ENCODE measurements at places on chromosomes 7 and 10. TPM values are rescaled to one million over a fixed set of nuclear protein-coding genes. Genes with fewer than 3 reads are reported as not detected.

DNA sequence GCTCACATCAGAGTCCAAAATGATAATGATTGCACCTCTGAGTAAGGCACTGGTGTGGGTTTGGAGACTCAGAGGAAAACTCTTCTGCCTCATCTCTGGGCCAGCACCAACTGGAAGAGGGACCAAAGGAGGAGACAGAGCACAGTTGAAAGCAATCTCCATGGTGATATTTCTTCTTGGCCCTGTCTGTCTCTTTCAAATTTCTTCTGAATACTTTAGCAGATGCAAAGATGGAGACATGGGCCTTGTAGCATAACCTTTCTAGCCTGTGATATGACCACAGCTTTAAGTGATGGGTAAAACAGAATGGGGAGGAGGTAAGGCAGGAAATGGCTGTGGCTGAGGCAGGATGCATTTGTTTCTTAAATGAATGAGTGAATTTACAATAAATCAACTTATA lies 12.2 kb upstream of the GIMAP7 start:
- H3K27me3 ChIP-seq = no peaks in the 10 kb centered on the region
- DNase-seq = no peak
- no peaks in the 10 kb centered on the region for H3K36me3 ChIP-seq
- no peaks in the 10 kb centered on the region for H3K4me1 ChIP-seq

DNA sequence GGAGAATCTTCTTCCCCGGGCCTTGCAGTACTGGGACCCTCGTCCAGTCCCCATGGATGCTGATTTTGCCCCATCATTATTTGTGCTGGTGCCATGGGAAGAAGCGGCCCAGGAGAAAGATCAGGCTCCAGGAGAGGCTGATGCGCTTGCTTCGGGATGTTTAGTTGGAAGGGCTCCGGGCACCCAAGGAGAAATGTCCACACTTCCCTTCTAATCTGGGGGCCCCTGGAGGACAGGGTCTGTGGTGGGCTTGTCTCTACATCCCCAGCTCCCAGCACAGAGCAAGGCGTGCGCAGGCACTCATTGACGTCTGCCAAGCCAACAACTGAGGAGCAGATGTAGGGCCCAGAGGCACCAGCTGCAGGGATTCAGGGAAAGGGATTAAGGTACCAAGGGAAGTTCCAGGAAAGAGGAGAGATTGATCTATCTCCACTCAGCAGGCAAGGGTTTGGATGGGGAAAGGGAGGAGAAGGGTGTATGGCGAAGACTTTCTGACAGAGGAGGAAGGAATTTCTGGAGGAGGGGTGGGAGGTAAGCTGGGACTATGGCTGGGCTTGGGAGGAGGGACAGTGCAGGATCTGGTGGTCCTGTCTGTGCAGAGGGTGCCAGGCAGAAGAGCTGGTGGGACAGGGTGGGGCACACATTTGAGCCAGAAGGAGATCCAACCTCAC lies 38.7 kb upstream of the LEP start:
- no peak for DNase-seq
- H3K4me1 ChIP-seq = no peaks in the 10 kb centered on the region
- no peaks in the 10 kb centered on the region for H3K27me3 ChIP-seq
- H3K4me3 ChIP-seq = no peak overlapping the region
- H3K36me3 ChIP-seq = no peaks in the 10 kb centered on the region
- no peak overlapping the region for H3K27ac ChIP-seq

DNA sequence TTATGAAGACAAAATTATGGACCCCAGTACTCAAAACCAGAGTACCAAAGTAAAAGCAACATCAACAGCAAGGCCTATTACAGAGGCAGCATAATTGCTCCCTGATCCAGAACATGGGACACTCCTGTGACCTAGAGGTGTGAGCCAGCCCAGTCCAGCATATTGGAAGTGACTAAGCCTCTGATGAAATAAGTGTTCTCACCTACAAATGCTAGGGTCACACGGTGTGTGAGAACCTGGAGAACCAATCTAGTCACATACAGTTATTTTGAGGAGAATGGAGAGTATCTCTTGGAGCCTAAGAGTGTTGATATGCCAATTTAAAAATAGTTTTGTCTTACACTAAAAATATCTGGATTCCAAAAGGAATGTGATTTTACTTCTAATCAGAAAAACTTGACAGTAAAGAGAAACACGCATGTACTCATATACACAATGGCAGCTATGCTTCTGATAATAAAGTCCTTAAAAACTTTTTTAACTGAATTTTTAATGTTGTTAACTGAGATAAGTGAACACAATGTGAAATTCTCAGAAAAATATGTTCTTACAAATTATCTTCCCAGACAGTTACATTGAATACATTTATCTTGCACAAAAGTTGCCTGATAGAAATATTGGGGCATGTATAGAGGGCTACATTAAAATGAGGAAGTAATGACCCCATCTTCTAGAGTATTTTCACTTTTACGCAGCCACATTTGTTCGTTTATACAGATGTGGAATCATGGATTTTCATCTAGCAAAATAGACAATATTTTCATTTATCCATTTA lies 56.8 kb upstream of the CD36 start:
- no peaks in the 10 kb centered on the region for H3K36me3 ChIP-seq
- no peak for DNase-seq
- H3K4me1 ChIP-seq = no peaks in the 10 kb centered on the region
- H3K27me3 ChIP-seq = no peaks in the 10 kb centered on the region

- no peaks in the 10 kb centered on the region for H3K36me3 ChIP-seq
- no peaks in the 10 kb centered on the region for H3K4me1 ChIP-seq
- peak overlapping the region; percentile 77 for H3K4me3 ChIP-seq
- peak; percentile 61 for DNase-seq
- no peaks in the 10 kb centered on the region for H3K27me3 ChIP-seq
- peak overlapping the region; percentile 84 for H3K27ac ChIP-seq
Observed at GRCh38 chr10:86400705-86401587, 34.4 kb upstream of the GRID1 start.

DNA sequence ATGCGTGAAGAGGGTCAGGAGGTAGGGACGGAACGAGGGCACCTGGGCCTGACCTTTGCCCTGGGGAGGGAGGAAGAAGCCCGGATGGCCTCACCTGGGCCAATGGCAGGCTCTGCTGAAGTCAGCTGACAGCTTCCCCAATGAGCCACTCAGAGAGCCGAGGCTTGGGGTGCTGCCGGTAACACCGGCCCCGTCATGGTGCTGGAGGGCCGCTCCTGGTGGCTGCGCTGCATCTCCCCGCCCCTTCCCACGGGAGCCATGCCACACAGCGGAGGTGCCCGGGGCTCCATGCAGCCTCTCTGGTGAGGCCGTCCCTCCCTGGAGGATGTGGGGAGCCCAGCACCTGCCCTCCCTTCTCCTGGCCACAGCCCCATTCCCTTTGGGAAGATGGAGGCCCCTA lies 17.6 kb upstream of the MICALL2 start:
- H3K36me3 ChIP-seq = peaks cover 6% of the 10 kb centered on the region
- no peak for DNase-seq
- peaks cover 6% of the 10 kb centered on the region for H3K4me1 ChIP-seq
- no peaks in the 10 kb centered on the region for H3K27me3 ChIP-seq

DNA sequence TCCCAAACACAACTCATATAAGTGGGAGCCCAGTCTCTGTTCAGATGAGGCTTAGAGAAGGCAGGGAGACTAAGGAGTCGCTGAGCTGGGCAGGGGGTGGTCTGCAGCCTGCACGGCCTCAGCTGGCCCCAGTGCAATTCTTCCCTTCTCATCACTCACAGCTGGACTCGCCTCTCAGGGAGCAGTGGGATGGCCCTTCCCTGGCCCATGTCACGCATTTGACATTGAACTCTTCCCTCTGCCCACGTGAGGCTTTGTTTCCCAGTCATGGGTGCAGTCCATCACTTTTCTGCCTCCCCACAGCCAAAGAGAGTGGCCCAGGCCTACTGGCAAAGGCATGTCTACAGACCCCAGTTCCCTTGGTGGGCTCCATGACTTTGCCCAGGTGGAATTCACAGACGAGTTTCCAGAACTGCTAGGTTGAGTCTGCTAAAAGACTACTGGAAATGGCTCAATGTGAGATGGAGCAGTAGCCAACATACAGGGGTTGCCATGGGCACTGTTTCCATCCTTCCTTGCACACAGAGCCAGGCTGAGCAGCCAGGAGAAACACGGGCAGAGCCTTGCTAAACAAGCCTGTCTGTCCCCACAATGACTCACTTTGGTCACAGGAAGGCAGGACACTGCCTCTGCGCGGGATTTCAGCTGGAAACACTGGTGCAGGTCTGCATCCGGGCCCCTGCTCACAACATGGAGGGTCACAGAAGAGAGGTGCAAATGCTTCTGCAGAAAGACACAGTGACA lies 90.1 kb downstream of the OAT start:
- DNase-seq = no peak
- H3K4me3 ChIP-seq = no peak overlapping the region
- no peaks in the 10 kb centered on the region for H3K36me3 ChIP-seq

DNA sequence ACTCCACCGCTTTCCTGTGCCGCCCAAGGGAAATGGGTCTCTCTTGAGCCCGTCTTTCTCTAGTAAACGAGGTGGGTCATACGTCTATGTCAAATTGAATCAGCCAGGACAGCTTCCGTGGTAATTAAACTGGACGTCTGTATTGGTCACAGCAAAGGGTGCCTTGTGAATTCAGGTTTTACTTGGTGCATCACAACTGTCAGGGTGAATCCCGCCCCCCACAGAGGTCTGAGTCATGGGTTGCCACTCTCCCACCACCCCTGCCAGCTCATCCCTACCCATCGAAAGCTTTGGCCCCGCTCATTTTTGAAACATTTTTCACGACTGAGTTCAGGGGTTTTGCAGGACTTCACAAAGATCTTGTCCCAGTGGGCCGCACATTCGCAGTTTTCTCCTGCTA lies 8.0 kb upstream of the SP8 start:
- peaks cover 2% of the 10 kb centered on the region for H3K27me3 ChIP-seq
- H3K4me1 ChIP-seq = no peaks in the 10 kb centered on the region
- H3K36me3 ChIP-seq = no peaks in the 10 kb centered on the region
- no peak overlapping the region for H3K27ac ChIP-seq
- no peak overlapping the region for H3K4me3 ChIP-seq
- no peak for DNase-seq

DNA sequence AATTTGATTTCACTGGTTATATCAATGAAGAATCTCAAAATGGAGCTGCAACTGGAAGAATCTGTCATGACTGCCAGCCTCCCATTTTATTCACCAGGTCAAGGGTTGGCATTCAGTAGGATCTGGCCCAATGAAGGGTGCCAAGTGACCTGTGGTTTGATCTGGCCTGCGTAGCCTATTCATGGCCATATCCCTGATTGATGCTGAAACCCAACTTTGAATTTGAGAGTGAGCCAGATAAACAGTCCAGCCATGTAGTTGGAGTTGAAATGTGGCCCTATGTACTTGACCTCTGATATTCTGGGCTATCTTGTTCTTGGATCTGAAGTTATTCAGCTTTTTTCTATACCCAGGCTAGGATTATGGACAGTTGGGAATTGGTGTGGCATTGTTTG lies 1.5 kb downstream of the MKLN1 start:
- no peaks in the 10 kb centered on the region for H3K27me3 ChIP-seq
- H3K27ac ChIP-seq = peak overlapping the region; percentile 98
- DNase-seq = no peak
- H3K36me3 ChIP-seq = no peaks in the 10 kb centered on the region
- H3K4me1 ChIP-seq = peaks cover 5% of the 10 kb centered on the region

GRCh38 chr7:151061213-151062110 lies 2.1 kb downstream of the SLC4A2 start:
- no peaks in the 10 kb centered on the region for H3K36me3 ChIP-seq
- DNase-seq = no peak
- H3K4me3 ChIP-seq = peak overlapping the region; percentile 86
- peaks cover 20% of the 10 kb centered on the region for H3K4me1 ChIP-seq
- no peaks in the 10 kb centered on the region for H3K27me3 ChIP-seq
- H3K27ac ChIP-seq = peak overlapping the region; percentile 89

DNA sequence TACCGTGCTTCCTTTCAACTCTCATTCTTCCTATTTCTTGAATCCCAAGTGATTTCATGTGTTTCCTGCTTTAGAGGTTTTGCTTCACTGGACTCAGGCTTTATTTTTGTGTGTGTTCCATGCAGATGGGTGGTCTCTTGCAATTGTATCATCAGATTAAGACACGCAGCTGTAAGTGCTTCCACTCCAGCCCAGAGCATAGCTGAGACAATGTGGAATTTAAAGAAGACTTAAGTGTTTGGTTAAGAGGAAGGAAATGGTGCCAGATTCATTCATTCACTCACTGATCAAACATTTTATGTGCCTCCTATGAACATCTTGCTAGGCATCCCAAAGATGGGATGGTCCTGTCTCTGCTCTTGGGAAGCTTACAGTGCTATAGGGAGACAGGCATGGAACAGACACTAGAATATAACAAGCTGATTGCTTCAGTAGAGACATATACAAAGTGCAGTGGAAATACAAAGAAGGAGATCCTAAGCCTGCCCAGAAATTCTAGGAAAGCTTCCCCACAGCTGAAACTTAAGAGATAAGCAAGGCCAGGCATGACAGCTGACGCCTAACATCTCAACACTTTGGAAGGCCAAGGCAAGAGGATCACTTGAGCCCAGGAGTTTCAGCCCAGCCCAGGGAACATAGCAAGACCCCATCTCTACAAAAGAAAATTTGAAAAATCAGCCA lies 46.1 kb upstream of the LRRC17 start:
- no peak for DNase-seq
- no peak overlapping the region for H3K27ac ChIP-seq
- H3K4me1 ChIP-seq = no peaks in the 10 kb centered on the region
- no peaks in the 10 kb centered on the region for H3K36me3 ChIP-seq

DNA sequence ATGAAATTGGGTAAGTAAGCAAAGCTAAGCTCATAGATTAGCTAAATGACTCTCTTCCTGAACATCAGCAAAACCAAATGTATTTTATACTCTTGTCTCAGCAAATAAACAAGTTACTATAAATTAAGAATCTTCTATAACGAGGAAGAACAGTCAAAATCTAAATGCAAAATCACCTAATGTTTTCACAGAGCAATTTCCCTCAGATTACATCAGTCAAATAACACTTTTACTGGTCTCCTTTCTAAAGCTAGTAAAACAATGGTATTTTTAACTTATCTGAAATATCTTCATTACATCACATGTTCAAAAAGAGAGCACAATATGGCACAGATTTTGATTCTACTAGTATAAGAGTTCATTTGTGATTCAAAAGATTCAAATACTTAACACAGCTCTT lies 16.5 kb upstream of the GPR22 start:
- H3K27ac ChIP-seq = no peak overlapping the region
- H3K27me3 ChIP-seq = no peaks in the 10 kb centered on the region
- no peaks in the 10 kb centered on the region for H3K4me1 ChIP-seq
- DNase-seq = no peak

- no peak for DNase-seq
- no peaks in the 10 kb centered on the region for H3K36me3 ChIP-seq
- H3K27me3 ChIP-seq = no peaks in the 10 kb centered on the region
- no peak overlapping the region for H3K4me3 ChIP-seq
Observed at GRCh38 chr10:47409171-47409865, 25.2 kb upstream of the ZNF488 start.

GRCh38 chr10:71846816-71847215 lies 4.2 kb downstream of the PSAP start:
- H3K36me3 ChIP-seq = no peaks in the 10 kb centered on the region
- H3K4me1 ChIP-seq = no peaks in the 10 kb centered on the region
- peak overlapping the region; percentile 30 for H3K27ac ChIP-seq
- no peak overlapping the region for H3K4me3 ChIP-seq
- no peak for DNase-seq

GRCh38 chr10:33921970-33922605 lies 587.6 kb upstream of the NRP1 start:
- H3K4me1 ChIP-seq = no peaks in the 10 kb centered on the region
- DNase-seq = no peak
- no peaks in the 10 kb centered on the region for H3K36me3 ChIP-seq
- H3K27me3 ChIP-seq = no peaks in the 10 kb centered on the region

Gene SAP25
- total RNA-seq = 0.98 TPM

Gene ELAPOR2
- total RNA-seq = 14.4 TPM

Gene MAD1L1
- total RNA-seq = 28.8 TPM

Gene THNSL1
- 4.2 TPM for total RNA-seq

Gene RHOBTB1
- 11.4 TPM for total RNA-seq

Gene WIPF3
- 0.66 TPM for total RNA-seq

Gene CDK6
- total RNA-seq = 23.6 TPM

Data from breast epithelium (tissue), 4 donors.